GM04503 (cell line): ENCODE measurements at places on chromosomes 3 and 15.

DNA sequence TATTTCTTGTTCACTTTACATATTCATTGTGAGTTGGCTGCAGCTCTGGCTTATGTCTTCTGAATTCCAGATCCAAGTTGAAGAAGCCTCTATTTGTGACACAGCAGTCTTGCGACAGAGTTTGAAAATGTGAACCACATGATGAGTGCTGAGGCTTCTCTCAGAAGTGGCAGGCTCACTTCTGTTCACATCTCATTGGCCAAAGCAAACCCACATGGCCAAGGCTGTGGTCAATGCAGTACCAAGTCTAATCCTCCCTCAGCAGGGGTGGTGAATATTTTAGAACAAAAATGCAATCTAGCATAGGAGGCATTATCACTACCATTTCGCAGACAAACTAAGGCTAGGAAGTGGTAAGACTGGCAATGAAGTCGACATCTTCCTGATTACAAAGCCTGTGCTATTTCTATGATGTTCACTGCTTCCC, 45.2 kb downstream of the CDCP1 start:
- peak; percentile 90 for DNase-seq

DNA sequence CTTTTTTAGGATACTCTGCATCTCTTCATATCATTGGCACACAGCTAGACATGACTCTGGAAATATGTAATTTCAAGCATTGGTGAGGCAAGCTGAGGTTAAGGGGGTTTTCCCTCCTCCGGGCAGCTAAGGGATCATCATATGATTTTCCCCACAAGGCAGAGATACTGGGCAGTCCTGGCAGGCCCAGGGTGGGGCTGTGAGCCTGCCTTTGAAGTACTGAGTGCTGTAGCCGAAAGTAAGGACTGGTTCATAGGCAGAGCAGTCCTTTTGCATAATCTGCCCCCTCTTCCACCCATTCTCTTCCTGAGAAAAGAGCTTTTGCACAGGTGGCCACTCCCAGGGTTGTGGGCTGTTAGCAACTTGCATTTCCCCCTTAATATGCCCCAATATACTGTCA, 168.8 kb upstream of the MANF start:
- no peak for DNase-seq

- no peak for DNase-seq
Observed at GRCh38 chr15:39502082-39502447, 78.8 kb upstream of the THBS1 start.

GRCh38 chr3:125401402-125401801, 26.3 kb upstream of the ZNF148 start:
- peak; percentile 33 for DNase-seq

- DNase-seq, result peak; percentile 9
Observed at GRCh38 chr3:120350401-120350941, 1.3 kb upstream of the LRRC58 start.

- DNase-seq, result no peak
Observed at GRCh38 chr15:91508633-91509032, 344.9 kb upstream of the SLCO3A1 start.

DNA sequence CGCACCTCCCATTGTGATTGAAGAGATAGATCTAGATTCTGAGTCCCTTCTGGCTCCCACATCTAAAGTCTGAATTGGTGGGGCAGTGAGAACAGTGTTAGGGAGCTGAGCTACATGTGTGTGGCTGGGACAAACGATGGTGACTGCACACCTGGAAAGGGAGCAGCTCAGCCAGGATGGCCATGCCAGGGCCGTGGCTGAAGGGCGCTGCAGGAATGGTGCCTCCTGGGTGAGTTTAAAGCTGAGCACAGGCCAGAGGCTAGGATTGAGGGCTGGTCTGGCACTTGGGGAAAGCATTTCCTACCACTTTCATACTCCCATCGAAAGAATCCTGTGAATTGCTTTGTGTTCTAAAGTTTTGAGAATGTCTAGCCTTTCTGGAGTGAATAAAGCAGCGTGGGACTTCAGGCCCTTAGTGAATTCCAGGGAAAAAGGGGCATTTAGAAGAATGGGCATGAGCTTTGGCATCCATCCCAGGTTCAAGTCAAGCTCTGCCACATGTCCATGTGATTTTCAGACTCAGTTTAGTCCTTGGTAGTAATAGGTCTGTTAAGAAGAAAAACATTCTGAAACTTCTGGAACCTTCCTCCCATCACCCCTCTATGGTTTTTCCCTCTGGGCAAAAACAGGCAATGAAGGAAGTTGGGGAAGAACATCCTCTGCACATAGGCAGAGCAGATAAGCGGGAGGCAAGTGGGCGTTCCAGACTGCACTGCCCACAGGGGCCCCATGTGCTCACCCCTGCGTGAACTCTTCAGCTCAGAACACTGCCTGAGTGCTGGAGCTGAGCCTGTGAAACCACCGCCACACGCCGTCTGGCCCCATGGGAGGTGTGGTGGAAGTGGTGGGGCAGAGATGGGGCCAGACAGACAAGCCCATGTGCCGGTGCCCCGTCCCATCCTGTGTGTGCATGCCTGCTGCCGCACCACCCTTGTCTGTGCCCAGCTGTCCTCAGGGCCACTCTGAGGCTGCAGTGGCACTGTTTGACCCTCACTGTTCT, 12.9 kb upstream of the CPNE9 start:
- DNase-seq, result no peak

DNA sequence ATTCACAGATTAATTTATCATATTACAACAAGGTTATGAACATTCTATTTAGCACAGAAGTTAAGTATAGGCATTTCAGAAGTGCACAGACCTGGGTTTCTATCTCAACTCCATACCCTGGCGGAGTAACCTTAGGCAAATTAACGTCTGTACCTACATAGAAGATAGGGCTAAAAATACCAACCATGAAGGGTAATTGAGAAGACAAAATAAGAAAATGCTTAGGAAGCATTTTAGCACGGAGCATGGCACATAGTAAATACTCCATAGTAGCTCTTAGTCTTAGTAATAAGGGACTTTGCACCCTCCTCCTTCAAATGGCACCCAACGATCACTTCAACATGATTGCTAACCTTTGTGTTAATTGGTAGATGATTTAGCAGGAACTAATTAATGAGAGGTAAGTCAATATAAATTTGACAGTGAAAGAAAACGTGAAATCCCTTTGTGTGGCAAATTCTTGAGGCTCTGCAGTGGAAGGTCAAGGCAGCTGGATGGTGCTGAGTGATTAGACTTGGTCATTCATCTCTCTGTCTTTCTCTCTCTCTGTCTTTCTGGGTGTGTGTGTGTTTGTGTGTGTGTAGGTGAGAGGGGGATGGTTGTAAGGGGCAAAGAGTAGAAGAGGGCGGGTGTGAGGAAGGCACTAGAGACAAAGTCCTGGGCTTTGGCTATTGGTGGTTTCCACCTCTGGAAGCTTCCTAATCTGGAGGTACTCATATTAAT, 131.1 kb upstream of the PHLDB2 start:
- DNase-seq, result no peak

DNA sequence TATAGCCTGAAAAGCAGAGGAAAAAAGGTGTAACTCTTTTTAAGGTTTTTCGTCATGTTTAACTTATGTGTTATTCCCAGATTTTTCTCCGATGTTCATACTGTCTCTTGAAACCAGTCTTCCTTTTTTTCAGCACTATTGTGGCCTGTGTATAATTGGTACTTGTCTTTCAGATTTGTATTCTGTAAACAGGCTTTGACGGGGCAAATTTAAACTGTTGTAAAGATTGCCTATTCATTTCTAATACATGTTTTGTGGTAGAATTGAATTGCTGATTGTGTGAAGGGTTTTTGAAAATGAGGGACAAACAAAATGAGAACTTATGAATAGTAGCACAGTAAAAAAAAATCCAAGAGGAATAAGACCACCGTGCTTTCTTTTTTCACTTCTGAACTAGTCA, 33.6 kb downstream of the AKAP13 start:
- DNase-seq, result no peak

DNA sequence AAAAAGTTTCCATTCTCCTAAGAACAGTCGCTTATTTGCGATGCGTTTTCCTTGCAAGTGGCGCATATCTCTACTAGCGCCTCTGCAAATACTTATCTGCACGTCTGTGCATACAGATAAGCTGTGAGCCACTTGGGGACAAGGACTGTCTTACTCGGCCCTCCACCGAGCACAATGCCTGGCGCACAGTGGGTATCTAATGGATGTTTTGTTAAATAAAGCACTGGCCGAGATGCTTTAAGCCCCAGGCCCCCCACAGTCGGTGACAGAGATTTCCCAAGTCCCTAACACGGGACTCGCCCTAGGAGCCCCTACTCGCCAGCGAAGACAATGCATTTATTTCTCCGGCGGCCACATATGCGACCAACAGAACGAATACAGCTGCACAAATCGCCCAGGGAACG, 503 bp downstream of the HLTF start:
- no peak for DNase-seq

GRCh38 chr15:100930306-100930848, 11.2 kb downstream of the LRRK1 start:
- DNase-seq, result no peak

DNA sequence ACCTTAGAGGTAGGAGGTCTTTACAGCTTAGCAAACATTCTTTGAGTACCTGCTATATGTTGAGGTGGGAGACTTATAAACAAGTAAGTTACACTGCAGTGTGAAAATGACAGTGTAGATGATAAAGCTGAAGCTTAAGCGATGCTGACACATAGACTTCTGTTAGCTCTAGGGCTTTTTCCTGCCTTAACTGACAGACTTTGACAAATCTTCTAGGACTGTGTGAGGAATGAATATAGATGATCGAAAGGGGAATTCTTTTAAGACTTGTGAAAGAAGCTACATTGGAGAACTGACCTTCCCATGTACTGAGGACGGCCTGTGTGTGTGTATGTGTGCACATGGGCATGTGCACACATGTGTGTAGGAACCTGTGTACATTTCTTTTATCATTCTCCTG, 22.7 kb downstream of the BOC start:
- no peak for DNase-seq

DNA sequence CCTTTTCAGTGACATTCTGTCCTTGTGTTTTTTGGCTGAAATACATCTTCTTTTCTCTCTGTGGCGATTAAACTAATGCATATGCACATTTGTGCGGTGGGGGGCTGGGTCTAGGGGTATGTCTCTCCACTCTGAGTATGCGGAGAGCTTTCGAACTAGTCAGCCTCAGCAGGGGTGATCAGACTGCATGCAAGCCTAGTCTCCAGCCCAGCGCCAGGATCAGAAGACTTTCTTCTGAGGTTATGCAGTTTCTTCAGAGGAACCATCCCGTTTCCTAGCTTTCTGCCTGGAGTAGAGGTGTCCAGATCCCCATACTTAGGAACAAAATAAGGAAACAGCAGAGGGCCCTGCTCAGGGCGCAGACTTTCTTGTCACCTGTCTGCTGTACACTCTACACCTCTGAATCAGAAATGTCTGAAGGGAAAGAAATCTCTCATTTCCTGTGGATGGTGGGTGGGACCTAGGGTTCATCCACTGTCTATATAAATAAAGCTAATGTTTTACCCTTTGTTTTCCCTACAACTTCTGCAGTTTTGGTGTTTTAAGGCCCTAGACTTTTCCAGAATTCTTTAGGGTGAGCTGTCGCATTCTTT, 230.4 kb downstream of the ABHD5 start:
- no peak for DNase-seq

DNA sequence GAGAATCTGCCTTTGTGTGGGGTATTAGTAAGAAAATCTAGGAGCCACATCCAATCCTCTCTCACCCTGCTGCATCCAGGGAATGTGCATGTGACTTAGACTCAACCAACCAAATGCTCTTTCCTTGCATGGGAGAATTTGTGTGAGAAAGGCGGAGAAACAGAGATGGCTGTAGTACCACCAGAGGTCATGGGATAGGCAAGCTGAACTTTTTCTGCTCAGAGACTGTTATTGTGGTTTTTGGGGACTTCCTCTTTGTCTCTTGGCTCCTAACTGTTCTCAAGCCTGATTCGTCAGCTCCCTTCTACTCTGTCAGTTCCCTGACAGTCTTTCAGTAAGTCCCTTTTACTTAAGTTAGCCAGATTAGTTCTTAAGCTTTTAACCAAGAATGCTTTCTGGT, 2.6 kb upstream of the ZSCAN2 start:
- DNase-seq, result no peak

DNA sequence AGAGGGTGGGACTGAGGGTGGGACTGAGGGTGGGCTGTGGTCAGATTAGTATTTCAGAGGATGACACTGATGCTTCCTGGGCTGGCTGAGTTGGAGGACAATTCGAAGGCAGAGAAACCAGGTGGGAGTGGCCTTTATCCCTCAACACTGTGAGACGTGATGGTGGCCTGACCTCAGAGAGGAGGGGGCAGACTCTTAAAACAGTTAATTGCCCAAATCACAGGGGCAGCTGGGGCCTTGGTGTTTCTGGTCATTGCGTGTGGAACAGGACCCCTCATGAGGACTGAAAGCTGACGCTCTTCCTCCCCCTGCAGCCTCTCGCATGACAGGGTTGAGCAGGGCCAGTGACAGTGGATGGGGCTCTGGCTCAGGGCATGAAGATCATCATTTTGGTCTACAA, 18.7 kb downstream of the DNASE1L3 start:
- DNase-seq, result no peak

- no peak for DNase-seq
Observed at GRCh38 chr15:72451224-72451623, 22.9 kb upstream of the ARIH1 start.

DNA sequence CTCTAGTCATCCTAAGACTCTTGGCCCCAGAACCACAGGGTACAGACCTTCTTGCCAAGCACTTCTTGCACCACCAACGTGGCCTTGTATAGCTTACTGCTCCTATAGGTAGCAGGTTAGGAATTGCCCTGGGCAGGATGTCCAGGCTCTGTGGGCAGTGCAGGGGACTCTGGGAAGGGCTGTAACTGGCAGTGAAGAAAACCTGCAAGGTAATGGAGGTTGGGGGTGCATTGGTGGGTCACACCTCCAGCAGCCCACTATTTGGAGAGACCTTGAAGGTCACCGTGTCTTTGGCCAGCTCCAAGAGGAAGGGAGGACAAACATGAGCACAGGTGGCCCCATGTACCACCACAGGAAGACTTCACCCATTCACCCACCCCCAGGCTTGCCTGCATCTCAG, 21.3 kb upstream of the XYLB start:
- no peak for DNase-seq

DNA sequence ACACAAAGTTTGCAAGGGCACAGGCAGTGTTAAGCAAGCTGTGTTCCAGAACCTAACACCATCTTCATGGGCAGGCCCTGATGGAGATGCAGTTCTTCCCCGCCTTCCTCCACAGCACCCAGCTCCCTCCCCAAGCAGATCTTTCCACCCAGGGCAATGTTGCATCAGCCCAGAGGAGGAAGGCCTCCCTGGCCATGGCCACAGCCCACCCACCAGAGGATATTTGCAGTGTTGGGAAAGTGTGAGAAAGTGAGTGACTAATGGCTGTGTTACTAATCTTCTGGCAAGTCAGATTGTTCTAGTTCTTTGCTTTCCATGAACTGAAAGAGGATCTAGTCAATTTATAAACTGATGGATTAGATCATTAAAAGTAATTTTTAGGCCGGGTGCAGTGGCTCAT, 42.0 kb upstream of the ATP10A start:
- peak; percentile 73 for DNase-seq

- no peak for DNase-seq
Observed at GRCh38 chr3:113668015-113668414, 28.4 kb downstream of the USF3 start.

DNA sequence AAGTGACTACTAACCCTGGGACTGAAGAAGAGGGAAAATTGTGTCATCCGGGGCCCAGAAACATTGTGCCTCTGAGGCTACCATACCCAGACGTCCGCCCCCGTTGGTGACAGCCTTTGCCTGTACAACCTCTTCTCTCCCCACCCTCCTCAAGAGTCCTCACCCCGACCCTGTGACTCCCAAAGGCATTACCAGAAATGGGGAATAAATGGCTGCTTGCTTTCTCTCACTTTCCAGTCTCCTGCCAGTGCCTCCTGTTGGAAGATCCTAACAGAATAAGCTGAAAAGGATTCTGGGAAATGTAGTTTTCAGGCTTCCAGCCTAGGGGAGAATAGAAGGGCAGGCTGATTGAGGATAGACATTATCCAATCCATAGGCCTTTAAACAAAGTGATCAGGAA, 30.8 kb upstream of the SLC25A36 start:
- DNase-seq, result no peak
